ENCODE measurements at places on chromosomes 12 and 14.

- DNase-seq, result no peak
Observed at GRCh38 chr12:71655495-71655894, 8.2 kb downstream of the ZFC3H1 start.

GRCh38 chr12:91382081-91382543 lies 199.5 kb upstream of the DCN start:
- DNase-seq, result peak; percentile 77

DNA sequence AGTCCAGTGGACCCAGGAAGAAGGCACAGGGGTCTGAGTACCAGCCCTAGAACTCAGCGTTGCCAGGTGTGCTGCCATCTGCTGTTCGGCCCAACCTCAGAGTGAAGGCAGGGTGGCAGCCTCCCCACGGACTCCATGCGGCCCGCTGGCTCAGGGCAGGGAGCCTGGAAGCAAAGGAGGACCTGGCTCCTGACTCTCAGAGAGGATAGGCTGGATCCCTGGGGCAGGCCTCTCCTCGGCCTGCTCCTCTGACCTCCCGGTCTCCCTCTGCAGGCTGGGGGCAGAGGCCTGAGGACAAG lies 10.1 kb downstream of the MCRS1 start:
- DNase-seq, result no peak

DNA sequence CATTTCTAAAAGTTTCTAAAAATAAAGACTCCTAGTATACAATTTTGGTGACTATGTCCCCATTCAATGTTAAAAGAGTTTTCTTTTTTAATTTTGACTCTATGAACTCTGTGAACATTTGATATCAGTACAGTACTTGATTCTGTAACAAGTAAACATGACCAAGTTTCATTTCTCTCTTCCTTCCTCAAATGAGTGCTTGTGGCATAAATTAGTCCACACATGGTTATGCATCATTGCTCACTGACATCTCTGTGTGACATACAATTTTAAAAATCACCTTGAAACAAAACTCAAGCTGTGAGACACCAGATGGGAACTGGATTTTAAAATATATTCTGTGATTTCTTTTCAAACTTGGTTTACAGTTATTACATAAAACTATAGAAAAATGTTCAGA lies 253.9 kb upstream of the MDGA2 start:
- no peak for DNase-seq

DNA sequence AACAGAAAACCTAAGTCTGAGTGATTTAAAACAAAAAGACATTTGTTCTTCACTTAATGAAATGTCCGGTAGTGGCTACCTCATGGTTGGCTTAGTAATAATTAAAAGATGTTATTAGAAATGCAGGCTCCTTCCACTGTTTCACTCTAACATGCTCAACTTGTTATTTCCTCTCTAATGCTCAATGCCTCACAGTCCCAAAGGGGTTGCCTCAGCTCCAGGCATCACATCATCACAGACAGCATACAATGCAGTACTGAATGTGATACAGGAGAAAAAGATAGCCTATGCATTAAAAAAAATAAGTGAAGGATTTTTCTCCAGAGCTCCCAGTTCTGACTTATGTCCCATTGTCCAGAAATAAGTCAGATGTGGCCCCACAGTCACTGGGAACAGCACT lies 1077.0 kb upstream of the TMEM132C start:
- no peak for DNase-seq

GRCh38 chr14:68519671-68520187 lies 273.1 kb downstream of the ZFP36L1 start:
- no peak for DNase-seq

GRCh38 chr12:64480148-64480547 lies 28.2 kb downstream of the TBK1 start:
- no peak for DNase-seq

DNA sequence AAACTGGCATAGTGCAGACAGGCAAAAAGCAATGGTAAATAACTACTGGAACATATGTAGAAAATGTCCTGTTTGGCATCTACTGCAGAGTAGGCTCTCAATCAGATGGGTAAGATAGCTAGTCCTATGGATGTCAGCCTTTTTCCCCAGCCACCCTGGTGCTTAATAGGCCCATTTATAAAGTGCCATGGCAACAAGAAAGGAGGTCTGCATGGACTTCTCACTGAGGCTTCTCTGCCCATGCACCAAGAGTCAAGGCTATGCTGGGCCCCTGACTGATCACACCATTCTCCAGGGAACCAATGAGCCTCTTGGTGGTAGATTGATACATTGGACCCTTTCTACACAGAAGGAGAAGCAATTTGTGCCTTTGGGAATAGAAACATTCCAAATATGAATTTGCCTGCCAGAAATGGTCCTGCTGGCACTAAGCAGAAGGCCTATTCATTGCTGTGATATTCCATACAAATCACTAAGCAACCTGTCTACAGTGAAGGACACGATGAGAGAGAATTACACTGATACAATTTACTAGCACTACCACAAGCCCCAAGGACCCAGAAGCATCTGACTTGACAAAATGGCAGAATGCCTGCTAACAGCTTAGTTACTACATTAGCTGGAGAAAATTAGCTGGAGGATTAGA lies 43.8 kb downstream of the RESF1 start:
- no peak for DNase-seq

DNA sequence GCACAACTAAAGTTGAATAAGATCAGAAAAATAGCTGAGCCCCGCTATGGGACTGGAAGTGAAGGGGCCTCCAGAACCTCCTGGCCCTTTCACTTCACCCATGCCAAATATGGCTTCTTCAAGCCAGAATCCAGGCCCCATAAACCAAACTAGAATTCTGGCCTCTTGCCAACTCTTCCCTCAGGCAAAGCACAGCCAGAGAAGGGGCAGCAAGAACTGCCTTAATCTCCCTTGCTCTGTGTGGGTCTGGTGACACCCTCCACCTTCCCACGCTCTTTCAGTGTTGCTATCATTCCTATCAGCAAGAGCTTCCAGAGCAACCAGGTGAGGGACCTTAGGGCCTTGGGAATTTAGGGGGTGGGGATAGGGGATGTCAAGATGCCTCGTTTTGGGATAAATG lies 3.1 kb upstream of the PNMA1 start:
- DNase-seq, result no peak

- no peak for DNase-seq
Observed at GRCh38 chr12:43836475-43836989, 651 bp downstream of the TMEM117 start.

DNA sequence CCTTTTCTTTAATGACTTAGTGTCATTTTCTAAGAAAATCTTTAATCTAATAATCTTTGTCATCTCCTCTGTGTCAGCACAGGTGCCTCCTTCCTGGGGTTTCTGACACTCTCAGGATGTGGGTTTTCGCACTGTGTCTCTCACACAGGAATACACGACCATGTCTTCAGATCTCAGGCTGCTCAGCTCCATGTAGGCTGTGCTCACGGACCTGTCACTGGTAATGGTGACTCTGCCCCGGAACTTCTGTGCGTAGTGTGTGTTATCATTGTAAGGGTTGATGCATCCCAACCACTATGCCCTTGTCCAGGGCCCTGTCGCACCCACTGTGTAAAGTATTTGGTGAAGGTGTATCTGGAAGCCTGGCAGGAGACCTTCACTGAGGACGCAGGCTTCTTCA lies 647.8 kb downstream of the TMEM121 start:
- DNase-seq, result no peak

DNA sequence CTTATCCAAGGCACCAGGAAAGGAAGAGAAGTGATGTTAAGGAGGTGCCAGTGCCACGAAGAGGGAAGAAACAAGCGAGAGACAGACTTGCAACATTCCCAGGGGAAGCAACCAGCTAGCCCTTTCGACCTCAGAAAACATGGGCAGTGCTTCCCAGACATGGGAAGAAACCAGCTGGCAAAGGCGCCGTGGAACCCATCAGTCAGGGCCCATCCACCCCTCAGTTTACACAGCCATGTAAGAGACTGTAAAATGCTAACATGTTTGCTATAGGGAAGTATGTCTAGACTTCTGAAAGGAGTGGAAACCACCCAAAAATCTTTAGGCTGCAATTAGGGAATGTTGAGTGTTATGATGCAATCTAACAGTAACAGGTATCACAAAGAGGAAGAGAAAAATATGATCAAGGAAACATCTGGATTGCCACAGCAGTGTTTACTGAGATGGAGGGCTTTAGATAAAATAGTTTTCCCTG lies 26.3 kb downstream of the ANAPC5 start:
- no peak for DNase-seq

- DNase-seq, result no peak
Observed at GRCh38 chr12:93573552-93574223, 1.2 kb downstream of the SOCS2 start.

- DNase-seq, result no peak
Observed at GRCh38 chr12:124484067-124484466, 83.3 kb downstream of the NCOR2 start.

DNA sequence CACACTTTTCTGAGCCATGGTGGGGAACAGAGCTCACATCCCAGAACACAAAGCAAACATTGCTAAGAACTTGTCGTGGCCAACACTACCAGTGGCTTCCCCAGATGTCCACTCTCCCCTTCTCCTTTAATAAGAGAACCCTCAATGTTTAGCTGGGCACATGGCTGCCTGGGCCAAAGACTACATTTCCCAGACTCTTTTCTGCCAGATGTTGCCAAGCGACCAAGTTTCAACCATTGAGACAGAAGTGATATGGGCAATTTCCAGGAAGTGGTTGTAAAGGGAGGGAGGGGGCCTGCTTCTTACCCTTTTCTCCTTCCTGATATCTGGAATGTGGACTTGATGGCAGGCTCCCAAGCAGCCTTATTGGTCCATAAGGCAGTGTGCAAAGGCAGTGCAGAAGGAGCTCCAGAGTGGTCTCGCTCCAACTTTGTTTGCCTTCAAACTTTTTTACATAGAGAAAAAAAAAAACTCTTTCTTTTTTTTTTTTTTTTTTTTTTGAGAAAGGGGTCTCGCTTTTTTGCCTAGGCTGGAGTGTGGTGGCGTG lies 24.9 kb upstream of the JDP2 start:
- DNase-seq, result no peak

- no peak for DNase-seq
Observed at GRCh38 chr14:24032727-24033418, 18.9 kb upstream of the CARMIL3 start.

DNA sequence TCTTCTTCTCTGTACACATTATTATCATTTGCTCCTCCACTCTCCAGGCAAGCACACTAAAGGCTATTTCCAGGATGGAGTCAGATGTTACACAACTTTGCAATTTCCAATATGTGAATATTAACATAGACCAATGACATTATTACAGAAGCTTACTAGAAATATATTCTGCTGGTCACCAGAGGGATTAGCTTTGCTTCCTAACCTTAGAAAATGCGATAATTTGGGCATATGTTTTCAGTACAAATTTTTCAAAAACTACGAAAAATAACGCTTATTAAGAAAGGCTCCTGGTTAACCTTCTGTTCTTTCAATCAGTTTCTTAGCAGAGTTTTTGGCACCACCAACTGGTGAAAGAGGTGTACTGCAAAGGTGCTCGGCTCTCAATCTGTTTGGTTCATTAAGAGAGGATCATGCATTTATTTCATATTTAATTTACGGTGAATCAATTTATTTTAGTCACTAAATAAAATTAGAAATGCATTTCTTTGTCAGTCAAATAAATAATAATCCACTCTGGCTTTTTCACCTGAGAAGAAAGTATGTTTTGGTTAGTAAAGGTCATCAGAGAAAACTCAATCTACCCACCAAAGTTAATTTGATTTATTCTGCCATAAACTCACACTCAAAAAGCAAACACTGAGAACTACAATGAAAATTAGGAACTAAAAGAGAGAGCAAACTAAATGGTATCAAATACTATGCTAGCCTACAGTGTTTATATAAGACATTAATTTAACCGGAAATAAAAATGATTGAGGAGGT lies 39.2 kb downstream of the EFCAB11 start:
- DNase-seq, result peak; percentile 33

DNA sequence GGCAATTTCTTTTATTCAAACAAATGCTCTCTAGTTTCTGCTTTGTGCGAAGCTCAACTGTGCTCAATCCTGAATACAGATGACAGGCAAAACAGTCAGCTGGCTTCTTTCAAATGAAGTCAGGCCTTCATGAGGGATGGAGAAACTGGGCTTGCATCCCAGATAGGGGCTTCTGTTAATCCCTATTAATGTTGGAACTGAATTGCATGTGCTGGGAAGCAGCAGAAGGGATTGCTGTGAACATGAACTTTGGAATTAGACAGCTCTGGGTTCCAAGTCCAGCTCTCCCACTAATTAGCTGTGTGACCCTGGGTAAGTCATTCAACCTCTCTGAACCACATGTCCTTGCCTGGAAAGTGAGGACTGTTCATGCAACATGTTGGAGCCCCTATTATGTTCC lies 21.1 kb upstream of the CORO1C start:
- no peak for DNase-seq

DNA sequence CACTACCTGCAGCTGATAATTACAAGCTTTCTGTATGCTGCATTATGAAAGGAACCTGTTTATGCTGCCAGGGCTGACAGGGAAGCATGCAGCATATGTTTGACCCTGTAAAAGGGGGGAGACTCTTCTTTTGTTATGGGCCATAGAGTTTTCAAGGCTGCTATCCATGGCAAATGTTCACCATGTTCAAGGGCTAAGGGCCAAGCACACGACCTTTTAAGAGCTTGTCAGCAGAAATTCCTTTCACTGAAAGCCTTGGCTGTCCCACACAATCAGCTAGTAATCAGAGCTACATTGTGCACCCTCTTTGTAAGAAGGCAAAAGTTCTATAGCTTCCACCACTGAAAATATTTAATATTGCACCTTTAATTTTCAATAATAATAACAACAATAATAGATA lies 74.2 kb upstream of the MBIP start:
- no peak for DNase-seq

DNA sequence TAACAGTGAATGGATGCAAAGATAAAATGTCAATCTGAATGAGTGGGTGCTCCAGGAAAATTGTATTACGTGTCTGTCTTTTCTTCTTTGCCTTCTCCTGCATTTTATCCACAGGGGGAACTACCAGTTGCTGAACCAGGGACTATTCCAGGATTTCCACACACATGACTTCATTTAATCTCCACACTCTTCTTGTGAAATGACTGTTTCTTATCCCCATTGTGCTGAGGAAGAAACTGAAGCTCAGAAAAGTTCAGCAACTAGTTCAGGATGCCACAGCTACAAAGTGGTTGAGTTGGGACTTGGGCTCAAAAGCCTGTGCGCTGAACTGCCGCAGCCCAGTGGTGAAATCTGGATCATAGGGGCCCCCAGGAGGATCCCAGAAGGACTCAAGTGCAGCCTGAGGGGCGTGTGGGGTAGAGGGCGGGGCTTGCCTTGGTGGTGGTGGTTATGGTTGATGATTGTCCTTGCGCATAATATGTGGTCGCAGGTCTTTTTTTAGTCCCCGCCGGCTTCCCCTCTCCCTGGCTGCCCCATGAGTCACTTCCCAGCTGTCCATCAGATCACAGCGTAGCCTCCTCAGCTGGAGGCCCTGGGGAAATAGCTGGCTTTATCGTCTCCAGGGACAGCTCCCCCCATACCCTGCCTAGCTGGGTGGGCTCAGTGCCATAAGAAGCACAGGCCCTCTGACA lies 235.2 kb upstream of the CRY1 start:
- no peak for DNase-seq
